ENCODE measurements at places on chromosomes 11 and 22.

- DNase-seq: no peak
Observed at GRCh38 chr22:50485221-50486131, 1.2 kb upstream of the MIOX start.

DNA sequence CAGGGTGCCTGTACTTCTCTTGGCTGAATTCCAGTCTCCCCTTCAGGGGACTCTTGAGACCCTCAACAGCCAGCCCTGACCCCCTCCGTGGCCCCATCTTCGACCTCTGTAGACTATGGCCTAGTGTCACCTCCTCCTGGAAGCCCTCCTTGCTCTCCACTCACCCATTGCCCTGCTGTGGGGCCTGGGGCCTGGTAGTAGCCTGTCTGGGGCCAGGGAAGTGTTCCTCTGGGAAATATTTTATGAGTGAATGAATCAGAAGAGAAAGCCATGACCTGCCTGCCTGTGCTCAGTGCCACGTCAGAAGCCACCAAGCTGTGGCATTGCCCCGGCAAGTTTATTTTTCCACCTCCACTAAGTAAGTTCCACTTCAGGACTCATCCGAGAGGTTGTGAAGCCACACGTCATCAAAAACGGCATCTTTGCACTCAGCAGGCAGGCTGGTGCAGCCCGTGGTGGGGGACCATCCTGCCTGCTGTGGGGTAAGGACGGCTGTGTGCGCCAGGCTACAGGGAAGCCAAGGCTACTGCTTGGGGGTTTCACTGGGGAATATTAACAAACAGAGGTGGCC lies 59.6 kb upstream of the PPARA start:
- DNase-seq: no peak

- no peak for DNase-seq
Observed at GRCh38 chr11:71940561-71941219, 11.8 kb downstream of the RNF121 start.

- DNase-seq: no peak
Observed at GRCh38 chr11:86438685-86439084, 64.0 kb downstream of the CCDC81 start.

DNA sequence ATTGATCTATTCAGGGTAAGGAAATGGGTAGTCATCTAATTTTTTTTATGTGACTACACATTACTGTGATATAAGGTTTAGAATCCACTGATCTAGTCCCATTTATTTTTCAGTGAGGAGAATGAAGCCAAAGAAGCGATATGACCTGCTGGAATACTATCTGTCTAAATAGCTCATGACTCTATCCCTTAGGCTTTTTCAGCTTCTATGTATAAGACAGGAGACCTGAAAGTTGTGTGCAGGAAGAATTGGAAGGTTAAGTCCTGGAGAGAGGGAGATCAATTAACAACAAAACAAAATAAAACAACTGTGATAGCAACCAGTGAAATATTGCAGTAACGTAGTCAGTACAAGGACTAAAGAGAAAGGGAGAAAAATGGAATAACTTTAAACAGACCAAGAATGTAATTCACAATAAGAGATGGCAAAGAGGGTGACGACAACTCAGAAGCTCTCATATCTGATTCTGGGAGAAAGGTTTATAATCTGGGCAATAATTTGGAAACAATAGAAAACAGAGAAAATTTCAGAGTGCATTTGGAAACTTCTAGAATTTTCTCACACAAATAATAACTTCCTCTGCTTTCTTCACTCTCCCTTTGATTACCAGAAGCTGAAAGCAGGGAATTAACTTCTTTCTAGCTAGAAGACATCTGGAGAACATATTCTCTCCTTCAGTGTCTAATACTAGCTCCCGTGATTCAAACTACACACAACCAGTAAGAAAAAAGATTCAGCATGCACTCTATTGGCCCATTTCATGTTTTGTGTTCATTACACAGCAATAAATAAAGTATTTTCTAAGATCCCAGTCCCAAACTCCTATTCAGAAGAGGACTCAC lies 19.2 kb upstream of the CASP12 start:
- DNase-seq: no peak

DNA sequence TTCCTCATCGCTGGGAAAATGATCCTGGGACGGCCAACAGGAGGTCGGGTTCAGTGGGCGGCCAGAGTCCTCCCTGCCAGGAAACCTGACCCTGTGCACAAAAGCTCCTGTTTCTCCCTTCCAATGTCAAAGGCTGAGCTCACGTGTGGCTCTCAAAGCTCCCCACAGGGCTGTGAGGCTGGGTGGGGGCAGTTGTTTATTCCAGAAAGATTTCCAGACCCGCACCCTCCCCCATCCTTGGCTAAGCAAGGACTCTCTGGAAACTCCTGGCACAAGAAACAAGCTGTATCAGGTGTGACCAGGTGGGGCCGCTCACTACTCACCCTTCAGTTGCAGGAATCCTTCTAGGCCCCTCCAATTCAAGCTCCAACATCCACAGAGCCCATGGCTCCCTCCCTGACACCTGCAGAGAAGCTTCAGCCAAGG lies 131.9 kb downstream of the SHANK2 start:
- DNase-seq: no peak

DNA sequence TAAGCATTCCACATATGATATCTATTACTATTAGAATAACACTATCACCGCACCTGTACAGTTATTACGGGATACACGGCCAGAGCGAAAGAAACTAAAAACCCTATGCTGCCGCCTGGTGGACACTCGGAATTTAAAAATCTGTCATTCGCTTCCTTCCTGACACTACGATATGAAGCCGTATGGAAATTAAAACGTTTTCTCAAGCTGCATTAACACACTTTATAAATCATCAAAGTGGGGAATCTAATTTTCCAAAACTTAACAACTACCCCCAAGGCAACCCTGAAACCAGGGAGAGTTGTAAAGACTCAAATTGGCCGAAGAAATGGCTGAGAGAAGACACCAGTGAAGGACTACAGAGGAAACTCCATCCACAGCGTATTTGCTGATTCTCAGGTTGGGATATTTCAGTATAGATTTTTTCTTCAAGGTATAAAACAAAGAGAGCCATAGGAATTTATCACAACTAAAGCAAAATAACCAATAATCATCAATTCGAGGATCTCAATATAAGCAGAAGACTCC lies 1.4 kb downstream of the CCDC73 start:
- no peak for DNase-seq

- no peak for DNase-seq
Observed at GRCh38 chr11:24932110-24933000, 435.5 kb downstream of the LUZP2 start.

- no peak for DNase-seq
Observed at GRCh38 chr22:44879301-44879680, 126.9 kb downstream of the ARHGAP8 start.

- peak; percentile 72 for DNase-seq
Observed at GRCh38 chr22:46674367-46674781, 54.2 kb downstream of the GRAMD4 start.

- no peak for DNase-seq
Observed at GRCh38 chr22:48906216-48906835, 921.3 kb downstream of the BRD1 start.

GRCh38 chr22:38353142-38353629 lies 36.0 kb upstream of the CSNK1E start:
- peak; percentile 34 for DNase-seq

DNA sequence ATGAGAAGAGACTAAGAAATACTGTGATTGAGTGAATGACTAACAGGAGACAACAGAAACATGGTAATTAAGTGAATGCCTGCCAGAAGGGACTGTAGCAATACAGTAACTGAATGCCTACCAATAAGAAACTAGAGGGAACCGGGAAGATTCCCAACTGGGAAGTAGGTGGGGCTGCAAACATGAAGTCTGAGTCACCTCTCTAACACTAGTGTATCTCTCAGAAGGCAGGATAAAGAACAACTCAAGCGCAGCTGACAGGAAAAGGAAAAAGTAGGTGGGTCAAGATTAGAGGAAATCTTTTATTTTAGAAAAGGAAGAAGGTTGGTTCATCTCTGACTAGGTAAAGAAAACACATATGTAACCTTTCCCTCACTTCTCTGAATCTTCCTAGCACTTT lies 14.0 kb downstream of the C11orf42 start:
- no peak for DNase-seq

GRCh38 chr11:14565845-14566244 lies 45.7 kb upstream of the PSMA1 start:
- DNase-seq: no peak

DNA sequence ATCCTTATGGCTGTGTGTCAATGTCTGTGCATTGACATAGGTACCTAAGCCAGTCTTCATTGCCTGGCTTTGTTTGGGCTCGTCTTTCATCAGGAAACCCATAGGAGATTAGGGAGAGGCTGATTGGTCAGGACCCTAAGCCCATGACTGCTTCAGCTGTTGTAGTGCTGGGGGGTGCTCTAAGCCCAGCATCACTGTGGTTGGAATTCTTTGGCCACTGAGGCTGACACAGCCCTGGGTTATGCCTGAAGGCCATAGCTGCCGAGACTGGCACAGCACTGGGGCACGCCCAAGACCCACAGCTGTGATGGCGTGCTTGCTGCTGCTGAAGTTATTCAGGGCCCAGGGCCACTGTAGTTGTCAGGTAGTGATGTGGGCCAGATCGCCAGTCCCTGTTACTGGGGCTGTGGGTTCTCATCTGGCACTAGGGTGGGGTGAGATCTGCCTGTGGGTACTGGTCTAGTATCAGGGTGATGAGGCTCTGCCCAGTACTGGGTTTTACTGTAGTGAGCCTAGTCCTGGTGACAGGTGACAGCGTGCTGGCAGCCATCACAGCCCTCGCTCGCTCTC lies 4.9 kb downstream of the USP18 start:
- no peak for DNase-seq

DNA sequence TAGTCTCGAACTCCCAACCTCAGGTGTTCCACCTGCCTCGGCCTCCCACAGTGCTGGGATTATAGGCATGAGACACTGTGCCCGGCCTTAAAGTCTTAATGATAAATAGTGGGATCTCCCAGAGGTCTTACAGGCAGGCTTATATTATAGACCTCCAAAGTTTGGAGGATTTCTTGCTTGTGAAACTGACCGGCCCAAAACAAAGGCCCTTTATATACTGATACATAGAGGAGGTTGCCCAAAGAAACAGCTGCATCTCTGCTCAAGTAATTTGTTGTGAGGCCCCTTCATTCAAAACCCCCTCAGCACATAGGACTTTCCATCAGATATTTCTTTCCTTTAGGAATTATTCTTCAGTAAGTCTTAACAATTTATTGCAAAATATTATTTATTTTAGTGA lies 27.4 kb upstream of the RDX start:
- no peak for DNase-seq

- no peak for DNase-seq
Observed at GRCh38 chr11:73322382-73323306, 14.6 kb downstream of the ARHGEF17 start.

GRCh38 chr22:47854251-47854650 lies 1091.8 kb downstream of the TBC1D22A start:
- DNase-seq: no peak

DNA sequence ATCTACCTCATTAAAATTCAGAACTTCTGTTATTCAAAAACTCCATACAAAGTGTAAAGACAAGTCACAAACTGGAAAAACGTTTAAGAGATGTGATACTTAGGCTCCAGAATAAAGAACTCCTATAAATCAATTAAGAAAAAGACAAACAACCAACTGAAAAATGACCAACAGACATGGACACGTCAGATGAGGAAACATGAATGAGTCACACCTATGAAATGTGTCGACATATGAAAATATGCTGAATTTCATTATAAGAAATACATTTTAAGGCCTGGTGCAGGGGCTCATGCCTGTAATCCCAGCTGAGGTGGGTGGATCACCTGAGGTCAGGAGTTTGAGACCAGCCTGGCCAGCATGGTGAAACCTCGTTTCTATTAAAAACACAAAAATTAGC lies 78.7 kb downstream of the ENTHD1 start:
- DNase-seq: no peak

- DNase-seq: no peak
Observed at GRCh38 chr11:17014833-17015626, 816 bp upstream of the PLEKHA7 start.

DNA sequence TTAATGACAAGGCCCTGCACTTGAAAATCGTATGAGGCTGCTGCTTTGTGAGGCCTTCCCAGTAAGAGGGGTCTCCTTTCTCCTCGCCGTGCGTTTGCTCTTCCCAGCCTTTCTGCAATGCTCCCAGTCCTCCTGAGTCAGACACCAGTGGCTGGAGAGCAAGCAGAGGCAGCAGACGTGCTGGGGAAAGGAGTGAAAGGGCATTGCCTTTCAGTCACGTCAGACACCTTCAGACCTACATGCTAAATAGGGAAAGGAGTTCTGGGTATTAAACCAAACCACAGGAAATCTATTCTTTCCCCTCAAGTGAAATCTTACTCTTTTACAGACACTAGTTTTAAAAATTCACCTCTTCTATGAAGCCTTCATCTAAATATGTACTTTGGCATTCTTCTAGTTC lies 274.8 kb downstream of the NTM start:
- no peak for DNase-seq

DNA sequence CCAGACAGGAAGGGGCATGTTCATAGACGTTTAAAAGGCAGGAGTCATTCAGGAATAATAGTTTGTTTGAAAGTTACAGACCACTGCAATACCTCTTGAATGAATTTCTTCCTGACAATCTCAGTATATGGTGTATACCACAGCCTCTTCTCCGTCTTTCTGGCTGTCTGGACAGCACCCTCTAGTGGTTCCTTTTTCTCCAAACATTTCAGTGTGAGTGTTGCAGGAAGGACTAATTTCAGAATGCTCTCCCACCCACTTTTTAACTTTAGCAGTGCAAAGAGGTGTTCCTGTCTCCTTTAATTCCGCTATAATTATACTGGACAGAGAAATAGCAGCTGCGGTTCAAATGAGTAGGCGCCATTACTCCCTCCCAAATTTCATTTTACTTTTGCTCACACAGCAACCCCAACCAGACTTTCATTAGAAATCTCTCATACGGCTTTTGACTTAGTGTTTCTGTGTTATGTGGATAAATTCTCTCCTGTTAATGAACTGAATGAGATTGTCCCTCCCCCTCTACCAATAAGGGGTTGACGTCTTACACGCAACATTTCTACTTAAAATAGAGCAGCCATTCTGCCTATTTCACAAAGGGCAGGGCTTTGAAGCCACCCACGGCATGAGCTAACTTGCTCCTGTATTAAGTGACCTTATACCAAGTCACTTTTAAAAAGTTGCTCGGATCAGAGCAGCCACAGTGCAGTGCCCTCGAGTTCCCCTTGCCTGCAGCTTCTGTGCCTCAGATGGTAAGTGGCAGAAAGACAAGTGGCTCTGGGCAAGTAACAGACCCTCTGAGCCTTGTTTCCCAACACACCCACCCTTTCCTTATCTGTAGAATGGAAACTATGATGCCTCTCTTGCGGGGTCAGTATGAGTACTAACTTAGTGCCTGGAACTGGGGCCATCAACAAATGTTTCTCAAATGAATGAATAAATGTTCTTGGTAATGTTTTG lies 368.6 kb downstream of the OPCML start:
- DNase-seq: no peak

GRCh38 chr11:109153836-109154235 lies 268.2 kb upstream of the C11orf87 start:
- DNase-seq: no peak

DNA sequence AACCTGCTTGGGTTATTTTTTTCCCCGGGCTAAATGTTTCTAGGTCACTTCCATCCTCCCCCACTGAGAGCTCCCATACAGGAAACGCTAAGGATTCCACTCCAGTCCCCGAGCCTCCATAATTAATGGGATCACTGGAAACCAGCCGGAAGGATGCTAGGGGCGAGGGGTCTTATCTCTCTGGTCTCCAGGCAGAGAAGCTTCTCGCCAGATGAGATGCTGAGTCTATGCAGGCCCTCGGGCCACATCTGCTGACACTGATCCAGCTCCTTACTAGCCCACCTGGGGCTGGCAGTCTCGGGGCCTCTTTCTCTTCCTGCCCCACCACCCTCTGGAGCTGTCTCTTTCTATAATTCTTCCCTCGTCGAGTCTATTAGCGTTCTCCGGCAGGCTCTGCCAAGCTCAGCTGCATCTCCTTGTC lies 125.9 kb upstream of the SYT13 start:
- no peak for DNase-seq
